Stimulated activated naive CD4-positive, alpha-beta T cell (primary cell): ENCODE measurements at places on chromosomes 1 and 21.

DNA sequence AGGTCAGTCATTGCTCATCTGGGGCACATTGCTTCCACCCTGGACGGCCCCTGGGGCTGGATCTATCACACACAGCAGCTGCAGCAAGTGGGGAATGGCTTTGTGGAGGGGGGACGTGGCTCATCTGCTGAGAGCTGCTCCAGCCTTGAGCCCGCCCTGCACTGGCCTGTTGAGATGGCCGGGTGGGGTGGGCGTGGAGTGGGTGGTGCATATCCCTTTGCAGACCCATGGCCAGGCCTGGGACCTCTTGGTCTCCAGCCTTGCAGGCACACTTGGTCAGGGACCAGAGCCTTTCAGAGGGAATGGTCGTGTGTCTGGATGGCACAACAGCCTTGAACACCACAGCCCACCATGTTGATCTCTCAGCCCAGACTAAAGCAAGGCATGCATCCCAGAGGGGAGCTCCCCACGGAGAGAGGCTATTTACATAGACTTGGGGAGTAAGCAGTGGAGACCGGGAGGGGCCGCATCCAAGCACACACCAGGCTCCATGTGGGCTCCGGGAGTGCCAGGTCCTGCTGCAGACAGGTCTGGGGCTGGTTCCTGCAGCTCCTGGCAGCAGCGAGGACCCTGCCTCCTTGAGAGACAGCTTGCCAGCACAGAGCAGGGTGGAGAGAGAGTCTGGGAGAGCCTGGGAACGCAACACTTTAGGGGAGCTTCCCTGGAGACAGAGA lies 52.8 kb upstream of the SELENON start:
- no peak for DNase-seq

DNA sequence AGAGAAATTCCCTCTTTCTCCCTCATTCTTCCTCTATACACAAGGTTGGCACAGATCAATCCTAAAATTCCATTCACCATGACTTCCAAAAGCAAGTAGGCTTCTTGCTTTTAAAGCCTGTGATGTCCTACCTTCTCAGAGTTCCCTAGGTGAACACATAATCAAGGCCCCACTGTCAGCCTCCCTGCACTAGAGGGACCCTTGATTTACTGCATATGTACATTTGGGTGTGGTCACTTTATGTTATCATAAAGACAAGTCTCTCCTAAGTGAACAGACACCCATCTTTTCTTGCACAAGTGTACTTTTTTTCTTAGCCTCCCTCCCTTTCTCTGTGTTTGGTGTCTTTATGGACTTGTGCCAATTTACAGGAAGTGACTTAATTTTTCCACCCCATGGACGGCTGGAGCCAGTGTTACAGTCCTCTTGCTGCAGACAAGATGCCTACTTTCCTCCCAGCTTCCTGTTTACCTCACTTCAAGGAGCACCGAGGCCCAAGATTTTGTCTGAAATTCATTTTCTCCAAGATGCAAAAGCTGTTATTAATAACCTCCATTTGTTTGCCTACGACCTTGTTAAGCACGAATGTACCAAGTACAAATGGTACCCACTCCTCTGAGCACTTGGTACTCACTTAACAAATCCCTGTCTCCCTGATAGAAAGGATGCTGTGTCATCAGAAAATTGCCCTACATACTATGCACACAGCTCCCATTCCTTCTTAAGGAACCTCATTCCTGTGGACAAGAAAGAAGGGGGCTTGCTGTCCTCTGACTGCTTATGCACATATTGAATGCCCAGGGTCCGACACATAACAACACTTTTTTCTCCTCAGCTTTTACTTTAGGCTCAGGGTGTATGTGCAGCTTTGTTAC lies 82.8 kb upstream of the SLC44A3 start:
- DNase-seq, result no peak

GRCh38 chr1:996851-997712 lies 2.8 kb downstream of the HES4 start:
- no peak for DNase-seq

DNA sequence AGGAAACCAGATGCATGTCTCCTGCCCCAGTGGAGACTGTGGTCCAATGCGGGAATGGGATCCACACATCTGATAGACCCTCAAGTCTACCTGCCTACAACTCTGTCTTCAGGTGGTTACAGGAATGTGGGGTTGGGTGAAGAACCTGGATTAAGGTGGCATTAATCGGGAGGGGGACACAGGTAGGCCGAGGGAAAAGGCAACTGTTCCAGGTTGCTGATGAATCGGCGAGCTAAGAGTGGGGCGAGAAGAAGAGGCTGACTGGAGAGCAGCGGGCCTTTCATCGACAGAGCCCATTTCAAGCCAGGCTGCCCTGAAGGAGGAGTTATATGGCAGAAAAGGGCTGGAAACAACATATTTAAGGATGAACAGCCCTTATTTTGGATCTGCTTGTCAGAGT lies 836 bp downstream of the CD2 start:
- peak; percentile 23 for DNase-seq

DNA sequence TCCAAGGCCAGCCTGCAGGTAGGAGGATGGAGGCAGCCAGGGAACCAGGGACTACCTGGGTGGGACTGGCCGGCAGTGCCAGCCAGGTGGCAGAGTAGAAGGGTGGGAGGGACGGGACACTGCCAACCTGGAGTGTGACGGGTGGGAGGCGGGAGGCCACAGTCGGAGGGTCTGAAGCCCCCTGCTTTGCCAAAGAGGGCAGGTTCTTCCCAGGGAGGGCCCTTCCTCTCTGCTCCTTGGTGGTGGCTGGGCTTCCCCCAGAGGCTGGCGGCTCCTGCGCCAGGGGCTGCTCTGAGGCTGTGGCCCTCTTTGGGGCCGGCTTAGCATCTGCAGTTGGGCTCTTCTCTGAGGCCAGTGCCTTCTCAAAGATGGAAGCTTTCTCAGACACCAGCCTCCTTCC lies 8.7 kb upstream of the TNNT2 start:
- no peak for DNase-seq

DNA sequence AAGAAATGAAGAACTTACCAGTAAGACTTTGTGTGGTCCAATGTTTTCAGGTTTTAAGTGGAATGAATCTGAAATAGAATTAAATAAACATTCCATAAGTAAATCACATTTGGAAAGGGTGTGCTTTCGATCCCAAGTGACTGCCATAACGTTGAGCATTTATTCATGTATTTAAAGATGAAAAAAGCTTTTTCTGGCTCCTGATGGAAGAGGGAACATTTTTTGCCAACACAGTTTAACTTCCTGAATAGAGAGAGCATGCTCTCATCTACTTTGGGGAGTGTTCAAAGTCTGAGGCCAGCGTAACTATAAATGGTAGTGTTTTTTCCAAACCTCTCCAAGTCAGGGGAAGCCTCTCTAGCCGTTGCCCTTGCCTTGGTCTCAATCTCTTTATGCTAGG lies 55.8 kb downstream of the GNG12 start:
- DNase-seq, result no peak

GRCh38 chr1:167401260-167401873 lies 117.0 kb downstream of the CD247 start:
- peak; percentile 50 for DNase-seq

GRCh38 chr1:91012196-91012595 lies 9.6 kb downstream of the ZNF644 start:
- no peak for DNase-seq

- DNase-seq, result no peak
Observed at GRCh38 chr1:94304553-94304952, 67.2 kb upstream of the ARHGAP29 start.

DNA sequence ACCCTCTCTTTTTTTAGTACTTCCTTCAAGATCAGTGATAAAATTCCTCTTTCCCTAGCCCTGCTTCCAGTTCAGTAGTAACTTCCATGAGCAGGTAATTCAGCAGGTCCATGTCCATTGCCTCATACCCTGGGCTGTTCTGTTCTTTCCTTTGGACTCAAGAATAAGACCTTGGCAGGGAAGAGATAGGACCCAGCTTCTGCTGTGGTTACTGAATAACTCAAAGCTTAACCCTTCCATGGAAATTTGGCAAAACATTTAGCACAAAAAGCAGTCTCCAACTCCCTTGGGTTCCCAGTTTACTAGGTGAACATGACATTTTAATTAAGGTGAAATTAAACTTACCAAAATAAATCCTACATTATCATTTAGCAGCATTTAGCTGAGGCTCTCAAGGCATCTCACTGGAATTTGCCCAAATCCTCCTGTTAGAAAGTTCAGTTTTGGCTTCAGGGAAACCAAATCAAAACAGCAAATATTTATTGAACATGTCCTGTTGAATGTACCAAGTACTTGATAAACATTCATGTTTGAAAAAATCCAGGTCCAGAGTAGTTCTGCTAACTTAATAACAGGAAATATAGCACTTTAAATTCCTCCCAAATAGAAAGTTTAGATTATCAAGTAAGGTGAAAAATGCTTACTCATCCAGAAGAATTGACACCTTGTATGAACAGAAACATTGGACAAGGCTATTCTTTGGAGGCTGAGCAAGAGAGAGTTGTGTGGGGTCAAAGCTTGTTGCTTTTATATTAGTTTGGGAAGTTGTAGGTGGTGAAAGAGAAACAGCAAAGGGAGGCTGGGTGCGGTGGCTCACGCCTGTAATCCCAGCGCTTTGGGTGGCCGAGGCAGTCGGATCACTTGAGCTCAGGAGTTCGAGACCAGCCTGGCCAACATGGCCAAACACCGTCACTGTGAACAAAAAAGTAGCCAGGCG lies 8.4 kb upstream of the SERPINC1 start:
- DNase-seq, result no peak

DNA sequence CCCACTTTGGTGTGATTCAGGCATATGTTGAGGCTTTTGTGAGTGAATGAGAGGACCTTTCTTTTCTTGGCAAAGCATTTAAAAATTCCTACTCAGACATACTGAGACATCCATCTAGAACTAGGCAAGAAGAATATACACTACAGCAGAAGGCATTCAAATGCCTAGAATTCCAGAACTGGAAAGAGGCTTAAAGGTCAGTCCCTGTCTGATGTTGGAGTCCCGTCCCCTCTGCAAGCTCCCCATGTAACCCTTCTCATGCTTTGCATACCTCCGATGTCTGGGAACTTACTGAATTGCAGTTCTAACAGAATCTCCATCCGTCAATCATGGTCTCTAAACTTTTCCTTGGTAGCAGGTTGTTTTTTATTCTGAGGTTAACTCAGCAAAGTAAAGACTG lies 152.9 kb downstream of the ATP6V1G3 start:
- no peak for DNase-seq
